GF-D8 (cell line): ENCODE measurements at places on chromosomes 13 and 19.

DNA sequence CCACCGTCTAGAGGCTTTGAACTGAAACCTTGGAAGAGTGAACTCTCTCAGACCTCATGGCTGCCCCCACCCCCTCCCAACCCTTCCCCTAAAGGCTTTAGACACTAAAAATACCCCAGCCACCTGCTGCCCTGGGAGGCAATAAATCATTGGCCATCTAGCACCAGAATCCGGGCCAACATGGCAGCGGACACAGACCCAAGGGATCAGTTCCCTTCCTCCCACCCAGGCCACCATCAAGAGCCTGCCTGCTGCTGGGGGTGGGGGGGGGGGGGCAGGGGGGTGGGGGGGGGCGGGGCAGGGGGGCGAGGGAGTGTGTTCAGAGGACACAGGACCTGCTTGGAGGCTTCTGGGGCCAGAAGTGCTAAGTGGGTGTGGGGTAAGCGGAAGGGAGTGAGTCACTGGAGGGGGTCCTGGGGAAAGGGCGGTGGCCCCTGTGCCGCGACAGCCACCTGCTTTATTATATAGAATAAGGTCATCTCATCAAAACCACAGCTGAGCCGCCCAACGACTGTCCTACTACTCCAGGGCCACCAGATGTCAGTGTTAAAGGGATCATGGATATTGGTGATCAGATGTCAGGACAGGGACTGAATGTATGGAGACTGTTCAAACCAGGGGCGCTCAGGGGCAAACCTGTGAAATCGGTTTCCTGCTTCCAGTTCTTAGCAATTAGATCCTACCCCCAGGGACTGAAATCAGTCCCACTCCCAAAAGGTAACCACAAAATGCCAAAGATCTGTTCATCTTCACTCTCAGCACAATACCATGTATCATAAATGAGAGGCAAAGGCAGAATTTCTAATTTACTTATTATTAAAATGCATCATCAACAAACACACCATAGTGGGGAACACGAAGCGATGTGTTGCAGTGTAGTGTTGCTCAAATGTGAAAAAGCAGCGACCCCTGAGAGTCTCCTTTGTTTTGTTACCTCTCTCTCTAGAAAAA, 24.3 kb downstream of the ARL11 start:
- no peak for DNase-seq

GRCh38 chr19:8208119-8208921, 850 bp upstream of the CERS4 start:
- no peak for DNase-seq

DNA sequence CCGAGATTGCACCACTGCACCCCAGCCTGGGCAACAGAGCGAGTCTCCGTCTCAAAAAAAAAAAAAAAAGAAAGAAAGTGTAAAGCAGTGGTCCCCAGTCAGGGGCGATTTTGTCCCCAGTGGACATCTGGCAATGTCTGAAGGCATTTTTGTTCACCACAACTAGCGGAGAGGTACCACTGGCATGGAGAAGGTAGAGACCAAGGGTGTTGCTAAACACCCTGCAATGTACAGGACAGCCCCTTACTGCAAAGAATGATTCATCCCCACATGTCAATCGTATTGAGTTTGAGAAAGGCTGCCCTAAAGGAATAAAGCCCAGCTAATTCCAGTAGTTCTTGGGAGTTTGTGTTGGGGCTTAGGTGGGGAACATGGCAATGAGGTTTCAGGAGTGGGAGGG, 38.7 kb downstream of the CYP4F2 start:
- DNase-seq, result no peak

- no peak for DNase-seq
These were observed 9.1 kb downstream of the CYP2A13 start for GRCh38 chr19:41097302-41097701.

DNA sequence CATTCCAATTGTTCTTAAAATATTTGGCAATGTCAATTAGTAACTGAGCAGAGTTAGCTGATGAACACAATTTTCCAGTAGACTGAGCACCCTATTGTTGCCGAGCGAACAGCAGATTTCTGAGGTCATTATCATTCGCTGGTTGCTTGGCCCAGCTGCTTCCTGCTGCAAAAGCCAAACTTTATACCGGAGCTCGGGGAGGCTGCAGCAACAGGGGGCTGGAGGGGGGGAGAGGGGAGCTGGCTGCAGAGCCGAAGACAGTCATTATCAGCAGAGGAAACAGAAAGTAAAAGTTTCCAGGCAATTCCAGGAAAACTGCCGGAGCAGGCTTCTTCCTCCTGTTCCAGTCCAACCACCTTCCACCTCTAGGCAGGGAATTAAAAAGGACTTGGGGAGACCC, 77.9 kb downstream of the ZNF536 start:
- no peak for DNase-seq

- DNase-seq, result no peak
These were observed 2.1 kb upstream of the LRCH1 start for GRCh38 chr13:46550822-46551221.

GRCh38 chr13:106530980-106531481, 4.4 kb downstream of the EFNB2 start:
- no peak for DNase-seq

- DNase-seq, result no peak
These were observed 975 bp downstream of the SBK2 start for GRCh38 chr19:55535965-55536350.

GRCh38 chr13:112671359-112671758, 18.5 kb upstream of the ATP11A start:
- no peak for DNase-seq

DNA sequence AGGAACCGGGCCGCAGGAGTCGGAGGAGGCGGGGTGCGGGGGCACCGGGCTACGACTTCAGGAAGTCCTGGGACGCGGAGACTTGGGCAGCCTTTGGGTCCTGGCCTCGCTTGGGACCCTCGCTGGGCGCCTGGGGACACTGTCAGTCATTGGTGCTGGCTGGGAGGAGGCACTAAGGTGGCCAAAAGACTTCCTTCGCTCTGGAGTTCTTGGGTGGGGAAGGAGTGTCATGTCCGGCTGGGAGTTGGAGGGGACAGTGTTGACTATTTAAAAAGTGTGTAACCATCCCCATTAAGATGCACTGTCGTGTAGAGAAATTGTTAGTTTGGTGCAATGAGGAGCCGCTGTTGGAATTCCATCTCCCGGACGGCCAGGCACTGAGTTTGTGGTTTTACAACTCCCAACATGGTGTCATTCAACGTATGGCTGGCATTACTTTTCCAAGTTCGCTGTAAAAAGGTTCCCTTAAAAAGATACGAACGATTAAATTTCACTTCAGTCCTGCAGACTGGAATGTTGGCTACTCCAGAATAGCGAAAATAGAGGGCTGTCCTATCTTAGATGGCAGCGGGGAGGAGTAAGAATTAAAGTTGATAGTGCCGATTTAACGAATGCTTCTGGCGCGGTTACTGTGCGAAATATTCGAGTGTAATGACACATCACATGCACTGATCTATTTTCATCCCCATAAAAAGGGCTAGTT, 776 bp downstream of the DNAJC3 start:
- no peak for DNase-seq

- DNase-seq, result no peak
These were observed 1228.3 kb upstream of the PCDH20 start for GRCh38 chr13:62643799-62644524.

DNA sequence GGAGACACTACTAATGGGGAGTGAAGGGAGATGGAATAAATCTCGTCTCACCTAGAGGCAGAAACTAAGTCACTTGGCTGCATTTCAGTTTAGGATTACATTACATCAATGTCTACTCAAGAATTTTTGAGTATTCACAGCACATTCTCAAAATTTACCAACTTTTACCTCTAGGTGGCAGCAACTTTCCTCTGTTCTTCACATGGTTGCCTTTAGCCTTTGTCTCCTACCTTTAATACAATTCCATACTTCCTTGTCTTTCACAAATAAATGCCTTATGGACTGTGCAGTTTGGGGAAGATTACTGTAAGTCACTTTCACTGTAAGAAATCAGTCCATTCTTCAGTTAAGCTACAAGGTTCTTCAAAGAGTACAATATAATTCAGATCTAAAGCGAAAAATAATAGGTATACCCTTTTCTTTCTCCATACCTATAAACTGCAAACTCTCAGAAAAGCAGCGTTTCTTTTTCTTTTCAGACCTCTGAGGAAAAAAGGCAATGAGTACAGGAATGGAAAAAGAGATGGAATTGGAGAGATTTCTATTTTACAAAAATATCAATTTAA, 379.4 kb downstream of the KLF12 start:
- DNase-seq, result peak; percentile 17

GRCh38 chr19:43532571-43532961, 422 bp upstream of the ZNF575 start:
- peak; percentile 57 for DNase-seq

DNA sequence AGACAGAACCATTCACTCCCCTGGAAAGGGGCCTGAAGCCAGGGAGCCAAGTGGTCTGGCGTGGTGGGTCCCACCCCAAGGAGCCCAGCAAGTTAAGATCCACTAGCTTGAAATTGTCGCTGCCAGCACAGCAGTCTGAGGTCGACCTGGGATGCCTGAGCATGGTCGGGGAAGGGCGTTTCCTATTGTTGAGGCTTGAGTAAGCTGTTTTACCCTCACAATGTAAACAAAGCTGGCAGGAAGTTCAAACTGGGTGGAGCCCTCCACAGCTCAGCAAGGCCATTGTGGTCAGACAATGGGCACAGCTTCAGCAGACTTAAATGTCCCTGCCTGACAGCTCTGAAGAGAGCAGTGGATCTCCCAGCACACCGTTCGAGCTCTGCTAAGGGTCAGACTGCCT, 195.6 kb upstream of the DACH1 start:
- DNase-seq, result no peak

DNA sequence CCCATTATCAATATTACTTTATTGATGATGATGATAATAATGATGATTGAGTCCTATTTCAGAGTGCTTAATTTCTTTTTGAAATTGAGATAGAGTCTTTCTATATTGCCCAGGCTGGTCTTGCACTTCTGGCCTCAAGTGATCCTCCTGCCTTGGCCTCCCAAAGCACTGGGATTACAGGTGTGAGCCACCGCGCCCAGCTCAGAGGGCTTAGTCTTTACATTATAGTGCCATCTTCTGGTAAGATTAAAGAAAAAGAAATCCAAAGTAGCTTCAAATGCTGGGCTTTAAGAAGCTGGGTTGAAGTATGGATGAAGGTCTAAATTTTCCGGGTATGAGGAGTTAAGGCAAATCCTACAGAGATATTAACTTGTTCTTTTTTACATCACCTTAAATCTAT, 3.4 kb upstream of the ZNF333 start:
- no peak for DNase-seq

- DNase-seq, result peak; percentile 47
These were observed 10.0 kb downstream of the DPF1 start for GRCh38 chr19:38213911-38214625.

GRCh38 chr19:56671613-56671994, at the start of gene ZNF835:
TSS of gene ZNF835 (minus strand) at chr19:56671757. CDS start at chr19:56665198, 6,559 bp downstream.
- peak; percentile 65 for DNase-seq
